ENCODE measurements at places on chromosomes 4 and X.

DNA sequence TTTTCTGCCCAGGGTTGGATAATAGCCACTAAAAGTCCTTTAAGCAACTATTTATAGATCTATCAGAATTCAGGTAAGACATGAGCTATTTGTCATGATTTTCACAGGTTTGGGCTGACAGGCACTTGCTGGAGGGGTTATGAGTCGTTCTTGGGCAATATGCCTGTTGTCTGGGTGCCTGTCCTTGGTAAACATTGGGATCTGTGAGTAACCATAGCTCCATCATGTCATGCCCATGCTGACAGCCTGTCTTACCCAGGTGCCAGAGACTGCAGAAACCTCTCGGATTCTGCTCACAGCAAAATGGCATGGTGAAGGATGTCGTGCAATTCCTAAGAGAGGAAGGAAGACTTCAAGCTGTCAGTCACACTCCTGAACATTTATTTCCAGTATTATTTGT, 116.0 kb upstream of the PUDP start:
- no peak for DNase-seq

DNA sequence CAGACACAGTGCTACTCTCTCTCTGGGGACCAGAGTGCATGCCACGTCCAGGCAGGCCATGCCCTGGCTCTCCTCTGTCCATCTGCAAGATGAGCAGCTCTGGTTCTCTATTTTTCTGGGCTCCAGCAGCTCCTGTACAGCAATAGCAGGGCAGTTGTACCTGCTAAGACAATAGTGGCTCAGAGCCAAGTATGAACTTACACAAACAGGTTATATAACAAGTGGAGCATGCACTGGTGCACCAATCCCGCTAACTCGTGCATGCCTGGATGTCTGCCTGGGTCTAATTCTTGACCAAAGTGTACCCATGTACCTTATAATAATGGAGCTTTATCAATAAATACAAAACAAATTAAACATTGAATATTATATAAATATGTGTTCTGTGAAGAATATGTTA, 392.3 kb downstream of the CENPC start:
- no peak for DNase-seq

- DNase-seq = no peak
Measured at GRCh38 chrX:149456476-149457245, 48.4 kb downstream of the IDS start.

GRCh38 chr4:54709400-54709799, 51.6 kb downstream of the KIT start:
- DNase-seq = no peak

DNA sequence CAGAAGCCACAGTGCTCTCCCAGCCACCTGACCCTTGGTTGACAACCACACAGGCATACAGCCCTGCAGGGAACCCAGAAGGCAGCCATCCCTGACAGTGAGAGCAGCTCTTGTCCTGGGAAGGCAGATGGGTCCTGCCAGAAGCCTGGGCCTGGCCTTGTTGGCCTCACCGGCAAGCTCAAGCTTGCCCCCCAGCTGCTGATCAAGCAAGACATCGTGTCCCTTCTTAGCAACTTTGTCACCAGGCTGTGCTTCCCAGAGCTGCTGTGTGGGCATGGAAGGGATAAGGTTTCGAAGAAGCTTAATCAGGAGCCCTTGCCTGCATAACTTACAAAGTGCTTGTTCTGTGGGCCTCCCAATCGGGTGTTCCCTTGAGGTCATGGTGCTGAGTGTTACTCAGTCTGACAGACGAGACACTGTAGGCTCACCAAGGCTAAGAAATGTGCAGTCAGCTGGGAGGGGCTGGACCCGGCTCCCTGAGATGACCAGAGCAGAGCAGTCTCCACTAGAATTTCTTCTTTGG, 6.8 kb upstream of the ABLIM2 start:
- DNase-seq = no peak

DNA sequence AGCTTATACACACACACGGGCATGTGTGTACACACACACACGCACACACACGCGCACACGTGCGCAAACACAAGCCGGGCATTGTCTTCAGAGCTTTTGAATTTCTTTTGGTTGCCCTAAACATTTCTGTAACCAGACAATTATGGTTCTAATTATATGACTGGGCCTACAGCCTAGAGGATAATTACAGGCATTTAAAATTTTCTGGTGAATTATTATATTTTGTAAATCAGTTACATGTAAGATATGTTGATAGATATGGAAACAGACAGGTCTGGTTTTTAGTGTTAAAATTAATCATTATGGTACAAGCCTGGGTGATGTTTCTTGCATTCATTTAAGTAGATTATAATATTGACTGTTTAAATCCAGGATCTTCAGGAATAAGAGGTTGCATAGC, 1120.5 kb downstream of the ADGRL3 start:
- DNase-seq = no peak

DNA sequence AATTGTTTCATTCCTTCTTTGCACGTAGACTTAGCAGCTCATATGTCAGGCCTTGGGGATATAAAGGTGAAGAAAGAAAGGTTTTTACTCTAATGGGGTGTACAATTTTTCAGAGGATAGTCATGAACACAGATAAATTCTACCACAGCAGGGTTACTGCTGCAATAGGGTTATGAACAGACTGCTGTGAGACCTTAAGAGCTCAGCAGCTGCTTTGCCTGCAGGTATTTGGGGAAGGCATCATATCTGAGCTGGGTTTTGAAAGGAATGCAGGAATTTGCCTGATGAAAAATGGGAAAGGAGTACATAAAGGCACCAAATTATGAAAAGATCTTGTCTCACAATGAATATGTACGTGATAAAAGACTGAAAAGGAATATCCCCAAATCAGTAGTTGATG, 128.9 kb downstream of the CEP135 start:
- DNase-seq = no peak

DNA sequence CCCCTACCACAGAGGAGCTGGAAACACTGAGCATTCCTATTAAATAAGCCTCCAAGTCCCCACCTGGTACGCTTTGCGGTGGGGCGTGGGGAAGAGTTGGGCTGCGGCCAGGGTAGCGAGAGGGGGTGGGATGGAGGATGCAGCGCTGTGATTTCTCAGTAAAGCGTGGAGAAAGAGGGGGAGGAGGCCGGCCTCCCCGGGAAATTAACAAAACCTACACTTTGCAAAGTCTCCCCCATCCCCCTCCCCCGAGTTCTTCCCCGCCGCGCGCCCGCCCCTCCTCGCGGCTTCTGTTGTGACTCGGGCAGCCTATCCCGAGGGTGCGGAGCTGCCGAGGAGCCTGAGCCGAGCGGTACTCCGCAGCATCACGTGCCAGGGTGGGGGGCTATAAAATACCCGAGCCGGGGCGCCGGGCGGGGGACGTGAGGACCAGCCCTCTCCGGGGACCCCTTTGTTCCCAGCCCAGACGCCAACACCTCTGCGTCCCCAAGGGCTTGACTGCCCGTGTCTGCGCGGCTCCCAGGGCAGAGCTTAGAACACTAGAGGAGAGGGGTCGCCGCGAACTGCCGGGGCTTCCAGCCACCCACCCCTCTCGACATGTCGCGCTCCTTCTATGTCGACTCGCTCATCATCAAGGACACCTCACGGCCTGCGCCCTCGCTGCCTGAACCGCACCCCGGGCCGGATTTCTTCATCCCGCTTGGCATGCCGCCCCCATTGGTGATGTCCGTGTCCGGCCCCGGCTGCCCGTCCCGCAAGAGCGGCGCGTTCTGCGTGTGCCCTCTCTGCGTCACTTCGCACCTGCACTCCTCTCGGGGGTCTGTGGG, at the start of gene GSX2:
Gene GSX2, plus strand, starts transcription at position 416 of the 827 bp plus-strand sequence. Its CDS starts 182 bp downstream, at position 598.
- DNase-seq = no peak

GRCh38 chrX:72317139-72317538, 11.4 kb upstream of the CITED1 start:
- DNase-seq = no peak

- no peak for DNase-seq
Measured at GRCh38 chr4:3041192-3042142, 32.9 kb downstream of the HTT-AS start.

DNA sequence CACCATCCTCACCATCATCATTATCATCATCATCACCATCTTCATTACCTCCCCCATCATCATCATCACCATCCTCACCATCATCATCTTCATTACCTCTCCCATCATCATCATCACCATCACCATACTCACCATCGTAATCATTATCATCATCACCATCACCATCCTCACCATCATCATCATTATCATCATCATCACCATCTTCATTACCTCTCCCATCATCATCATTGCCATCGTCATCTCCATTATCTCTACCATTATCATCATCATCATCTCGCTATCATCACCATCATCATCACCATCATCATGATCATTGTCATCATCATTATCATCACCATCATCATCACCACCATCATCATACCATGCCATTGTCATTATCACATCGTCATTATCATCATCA, 362.9 kb downstream of the DHRSX start:
- DNase-seq = no peak

DNA sequence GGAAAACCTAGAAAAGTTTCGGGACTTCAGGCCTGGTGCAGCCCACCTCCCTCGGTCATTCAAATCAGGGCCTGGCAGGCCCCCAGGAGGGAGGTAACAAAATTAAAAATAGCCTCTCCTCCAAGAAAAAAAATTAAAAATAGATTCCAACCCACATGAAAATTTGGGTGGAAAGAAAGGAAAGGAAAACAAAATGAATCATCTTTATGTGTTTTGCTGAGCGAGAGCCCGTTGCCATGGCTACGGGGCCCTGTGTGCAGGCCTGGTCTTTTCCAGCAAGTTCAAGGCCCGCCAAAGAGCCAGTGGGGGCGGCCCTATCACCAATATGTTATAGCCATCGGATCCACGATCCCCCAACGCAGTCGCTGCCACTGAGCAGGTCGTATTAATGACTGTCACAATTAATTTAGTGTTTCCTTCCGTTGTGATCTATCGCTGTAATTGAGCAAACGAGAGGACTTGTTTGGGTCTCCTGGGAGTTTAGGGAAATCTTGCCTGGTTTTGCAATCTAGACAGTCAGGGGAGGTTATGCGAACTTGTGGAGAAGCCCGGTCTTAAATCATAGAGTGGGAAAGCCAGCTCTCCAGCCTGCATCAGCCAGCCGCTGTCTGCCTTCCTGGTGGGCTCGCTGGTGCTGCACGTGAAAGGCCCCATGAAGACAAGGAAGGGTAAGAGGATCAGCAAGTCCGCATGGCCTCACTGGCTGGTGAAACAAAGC, 452.4 kb downstream of the BCOR start:
- DNase-seq = no peak

DNA sequence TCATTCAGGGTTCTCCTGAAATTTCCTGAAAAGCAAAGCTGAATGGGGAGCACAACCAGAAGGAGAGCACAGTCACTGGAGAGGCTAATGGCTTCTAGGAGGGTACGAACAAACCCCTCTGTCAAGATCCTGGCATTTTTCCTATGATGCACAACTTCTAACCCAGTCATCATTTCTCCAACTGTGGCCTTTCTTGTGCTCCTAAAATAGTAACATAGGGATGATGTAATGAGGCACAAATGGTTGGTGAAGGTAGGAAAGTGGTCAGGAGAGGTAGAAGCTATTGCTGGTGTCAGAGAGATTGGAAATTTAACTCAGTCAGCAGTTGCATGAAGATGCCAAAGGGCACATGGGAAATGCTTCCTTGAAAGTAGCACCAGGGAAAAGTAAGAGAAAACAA, 52.7 kb downstream of the SLC10A7 start:
- DNase-seq = no peak
